ENCODE measurements at places on chromosomes 1 and 21.

GRCh38 chr1:184624626-184625025 is 130.0 kb downstream of the EDEM3 start:
- no peak for DNase-seq

- DNase-seq: no peak
Observed at GRCh38 chr21:46294647-46295176, 8.6 kb downstream of the YBEY start.

DNA sequence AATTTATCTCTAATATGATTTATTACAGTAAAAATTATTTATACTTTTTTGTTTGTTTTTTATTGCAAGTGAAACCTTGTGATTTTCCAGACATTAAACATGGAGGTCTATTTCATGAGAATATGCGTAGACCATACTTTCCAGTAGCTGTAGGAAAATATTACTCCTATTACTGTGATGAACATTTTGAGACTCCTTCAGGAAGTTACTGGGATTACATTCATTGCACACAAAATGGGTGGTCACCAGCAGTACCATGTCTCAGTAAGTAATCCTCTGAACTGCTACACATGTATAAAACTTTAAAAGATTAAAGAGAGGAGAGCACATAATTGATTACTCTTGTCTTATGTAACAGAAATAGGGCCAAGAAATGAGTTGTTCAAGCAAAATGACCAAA is 4.5 kb downstream of the CFHR3 start:
- DNase-seq: no peak

GRCh38 chr1:65681096-65681495 is 111.6 kb upstream of the PDE4B start:
- DNase-seq: no peak

DNA sequence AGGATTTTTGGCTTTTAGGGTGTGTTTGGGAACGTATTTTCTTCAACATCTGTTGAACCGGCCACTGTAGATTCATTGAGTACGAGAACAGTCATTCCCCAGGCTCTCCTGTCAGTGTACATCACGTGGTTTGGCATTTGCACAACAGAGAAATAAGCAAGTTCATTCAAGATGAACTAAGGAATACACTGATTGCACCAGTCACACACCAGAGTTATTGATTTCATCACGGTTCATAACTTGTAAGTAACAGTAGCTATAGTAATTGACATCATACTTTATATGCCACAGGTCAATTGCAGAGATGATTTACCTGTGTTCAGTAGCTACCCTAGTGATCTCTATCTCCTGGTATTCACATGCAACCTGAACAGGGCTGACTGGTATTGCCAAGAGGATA is 90.7 kb upstream of the ETS2 start:
- DNase-seq: no peak

GRCh38 chr1:11967028-11967547 is 13.2 kb upstream of the MFN2 start:
- no peak for DNase-seq

DNA sequence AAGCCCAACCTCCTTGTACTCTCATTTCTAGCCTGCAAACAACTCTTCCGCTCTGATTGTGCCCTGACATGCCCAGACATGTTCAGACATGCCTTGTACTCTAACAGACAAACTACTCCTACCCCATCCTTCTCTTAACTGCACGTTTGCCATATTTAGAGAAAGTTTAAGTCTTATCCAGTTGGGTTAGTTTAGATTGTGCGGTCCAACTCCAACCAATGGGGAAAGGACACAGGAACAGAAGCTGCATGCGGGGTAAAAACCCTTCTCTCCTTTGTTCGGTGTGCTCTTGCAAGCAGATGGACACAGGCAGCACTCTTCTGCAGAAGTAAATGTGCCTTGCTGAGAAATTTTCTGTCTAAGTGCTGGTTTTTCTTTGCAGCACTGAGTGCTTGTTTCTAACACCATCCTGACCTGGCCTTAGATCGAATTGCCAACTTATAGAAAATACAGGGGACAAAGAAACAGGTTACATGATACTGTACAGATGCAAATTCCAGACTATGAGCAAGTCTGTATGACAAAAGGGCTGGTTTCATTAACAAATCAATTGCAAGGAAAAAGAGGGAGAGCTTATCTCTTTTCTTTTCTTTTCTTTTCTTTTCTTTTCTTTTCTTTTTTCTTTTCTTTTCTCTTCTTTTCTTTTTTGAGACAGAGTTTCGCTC is 35.8 kb upstream of the IFNGR2 start:
- DNase-seq: no peak

DNA sequence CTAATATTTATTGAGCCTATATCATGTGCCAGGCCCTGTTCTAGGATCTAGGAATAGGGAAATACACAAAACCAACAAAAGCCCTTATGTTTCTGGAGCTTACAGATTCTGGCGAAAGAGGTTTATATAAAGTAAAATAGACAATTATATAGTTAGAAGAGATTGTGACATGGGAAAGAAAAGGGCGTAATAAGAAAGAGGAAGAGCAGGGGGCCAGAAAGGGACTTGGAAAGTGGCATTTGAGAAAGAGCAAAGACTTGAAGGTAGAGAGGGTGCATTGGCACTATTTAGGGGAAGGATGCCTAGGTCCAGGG is 322.5 kb upstream of the FAM78B start:
- no peak for DNase-seq

DNA sequence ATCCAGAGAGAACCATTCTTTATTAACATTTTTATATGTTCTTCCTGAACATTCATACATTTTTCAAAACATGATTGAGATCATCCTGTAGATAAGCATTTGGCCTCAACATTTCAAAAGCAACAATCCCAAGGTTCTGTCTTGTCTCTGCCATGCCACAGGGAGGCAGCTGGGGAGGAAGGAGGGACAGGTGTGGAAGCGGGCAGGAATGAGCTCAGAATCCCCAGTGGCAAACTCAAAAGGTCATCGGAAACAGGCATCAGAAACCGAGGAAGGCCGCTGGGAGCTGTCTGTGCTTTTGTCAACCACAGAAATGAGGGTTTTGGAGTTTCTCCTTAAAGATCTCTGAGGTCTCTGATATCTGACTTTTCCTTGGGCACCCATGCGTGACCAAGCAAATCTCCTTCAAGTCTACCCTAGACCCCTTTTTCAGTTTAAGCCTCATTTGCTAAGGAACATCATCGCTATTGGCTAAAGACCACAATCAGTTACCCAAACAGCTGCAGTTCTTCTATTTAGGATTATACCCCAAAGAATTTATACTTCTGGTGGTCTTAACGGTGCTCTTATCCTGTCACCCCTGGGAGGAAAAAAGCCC is 34.0 kb downstream of the RASSF5 start:
- DNase-seq: no peak

GRCh38 chr1:33045246-33045645 is 8.6 kb upstream of the AK2 start:
- DNase-seq: no peak

DNA sequence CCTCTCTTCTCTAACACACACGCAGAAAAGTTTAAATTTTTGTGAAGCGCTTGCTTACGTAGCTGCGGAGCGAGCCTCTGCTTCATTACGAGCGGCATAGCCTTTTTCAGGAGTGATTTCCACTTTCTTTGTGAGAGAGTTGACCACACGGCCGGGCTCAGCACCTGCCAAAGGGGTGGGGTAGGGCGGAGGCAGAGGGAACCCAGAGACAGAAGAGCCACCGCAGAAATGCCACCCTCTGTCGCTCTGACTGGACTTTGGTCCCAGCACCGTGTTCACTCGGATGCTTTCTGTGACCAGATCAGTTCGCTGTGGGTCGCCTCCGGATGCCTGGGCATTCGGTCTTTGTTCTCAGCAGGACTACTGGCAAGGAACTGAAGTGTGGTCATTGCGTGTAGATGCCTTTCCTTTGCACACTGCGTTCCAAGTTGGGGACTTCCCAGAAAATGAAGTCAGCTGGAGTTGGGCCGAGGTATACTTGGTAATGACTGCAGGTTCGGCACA is 883 bp downstream of the CHODL start:
- no peak for DNase-seq

DNA sequence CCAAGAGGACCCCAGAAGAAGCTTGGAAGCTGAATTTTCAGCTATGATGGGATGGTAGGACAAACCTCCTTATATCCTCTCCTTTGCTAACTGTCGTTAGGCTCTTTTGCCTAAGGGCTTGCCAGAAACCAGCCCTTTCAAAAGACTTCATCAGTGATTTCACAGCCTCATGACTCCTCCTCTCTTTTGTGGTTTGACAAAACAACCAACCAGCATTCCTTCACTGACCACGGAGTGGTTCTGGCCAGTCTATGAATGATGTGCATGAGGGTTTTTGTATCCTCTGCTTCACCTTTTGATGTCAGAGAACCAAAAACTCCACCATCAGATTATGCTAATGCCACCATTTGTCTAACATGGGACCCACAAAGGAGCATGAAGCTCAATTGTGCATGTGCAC is 116.9 kb upstream of the COA6 start:
- no peak for DNase-seq

- no peak for DNase-seq
Observed at GRCh38 chr1:208058756-208059155, 147.8 kb upstream of the CD34 start.

DNA sequence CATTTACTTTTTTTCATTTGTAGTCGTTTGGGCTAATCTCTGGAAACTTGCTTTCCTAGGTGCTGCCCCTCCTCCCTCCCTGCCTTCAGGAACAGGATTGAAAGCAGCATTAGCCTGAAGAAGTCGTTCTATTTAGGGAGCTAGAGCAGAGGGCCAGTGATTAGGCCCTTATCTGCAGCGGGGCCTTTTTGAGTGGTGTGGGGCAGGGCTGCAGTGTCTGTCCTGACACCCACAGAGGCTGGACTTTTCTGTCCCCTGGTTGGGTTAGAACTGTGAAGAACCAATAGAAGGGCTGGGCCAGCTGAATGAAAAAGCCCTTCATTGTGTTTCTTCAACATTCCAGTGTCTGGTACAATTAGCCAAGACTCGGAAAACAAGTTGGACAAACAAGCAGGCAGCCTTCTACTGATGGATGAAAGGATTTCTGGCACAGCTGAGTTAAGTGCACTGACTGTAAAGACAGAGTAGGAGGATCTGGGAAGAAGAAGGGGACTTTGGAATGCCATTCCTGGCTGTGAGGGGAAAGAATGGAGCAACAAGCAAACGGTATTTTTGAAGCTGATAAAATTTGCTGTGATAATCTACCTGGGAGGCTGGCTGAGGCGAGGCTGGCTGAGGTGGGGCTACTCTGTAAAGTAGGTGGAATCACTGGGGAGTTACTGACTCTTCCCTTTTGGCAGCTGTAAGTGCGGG is 9.7 kb downstream of the MACF1 start:
- no peak for DNase-seq

DNA sequence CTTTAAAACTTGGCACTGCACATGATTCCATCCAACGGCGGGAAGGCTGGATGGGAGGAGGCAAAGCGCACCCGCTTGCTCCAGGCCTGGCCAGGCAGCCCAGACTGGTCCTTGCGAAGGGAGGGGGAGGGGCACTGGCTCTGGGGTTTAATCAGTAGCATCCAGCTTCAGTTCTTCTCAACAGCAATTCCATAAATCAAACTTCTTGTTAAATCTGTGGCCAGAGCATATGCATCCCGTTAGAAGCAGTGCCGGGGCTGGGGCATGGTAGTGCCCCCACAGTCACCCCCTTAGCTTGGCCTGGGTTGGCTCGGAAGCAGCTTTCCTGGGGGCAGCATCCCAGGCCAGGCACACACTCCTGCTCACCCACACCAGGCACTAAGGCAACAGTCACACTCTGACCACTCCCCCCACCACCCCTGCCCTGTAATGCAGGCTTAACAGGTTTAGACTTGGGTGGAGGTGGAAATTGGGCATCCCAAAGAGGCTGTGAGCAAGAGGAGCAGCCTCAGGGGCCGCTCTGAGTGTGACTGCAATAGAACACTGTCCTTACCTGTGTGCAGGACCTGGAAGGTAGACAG is 94.1 kb upstream of the CASZ1 start:
- no peak for DNase-seq

GRCh38 chr1:51312718-51313117 is 17.6 kb downstream of the TTC39A start:
- no peak for DNase-seq

DNA sequence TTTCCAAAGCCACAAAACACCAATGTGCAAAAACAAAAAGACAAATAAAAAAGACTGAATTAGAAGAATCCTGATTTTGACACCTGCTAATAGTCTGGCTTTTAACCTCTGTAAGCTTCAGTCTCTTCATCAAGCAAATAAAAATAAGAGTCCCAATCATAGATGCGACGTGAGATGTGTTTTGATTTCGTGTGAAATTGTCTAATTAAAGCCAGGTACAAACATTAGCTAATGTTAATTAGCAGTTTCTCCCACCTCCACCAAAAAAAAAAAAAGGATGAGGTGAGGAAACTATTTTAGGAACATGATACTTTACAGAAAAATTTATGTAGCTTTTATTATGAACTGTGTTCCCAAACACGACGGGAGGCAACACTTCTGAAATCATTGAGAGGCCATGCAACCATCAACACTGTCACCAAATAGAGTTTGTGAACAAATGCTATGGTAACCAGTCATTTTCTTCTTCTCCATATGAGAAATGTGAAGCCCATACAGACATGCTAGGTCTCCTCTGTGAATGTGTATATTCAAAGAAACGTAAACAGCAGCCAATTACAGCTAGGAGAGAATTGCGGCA is 6.7 kb upstream of the EVI5 start:
- no peak for DNase-seq

DNA sequence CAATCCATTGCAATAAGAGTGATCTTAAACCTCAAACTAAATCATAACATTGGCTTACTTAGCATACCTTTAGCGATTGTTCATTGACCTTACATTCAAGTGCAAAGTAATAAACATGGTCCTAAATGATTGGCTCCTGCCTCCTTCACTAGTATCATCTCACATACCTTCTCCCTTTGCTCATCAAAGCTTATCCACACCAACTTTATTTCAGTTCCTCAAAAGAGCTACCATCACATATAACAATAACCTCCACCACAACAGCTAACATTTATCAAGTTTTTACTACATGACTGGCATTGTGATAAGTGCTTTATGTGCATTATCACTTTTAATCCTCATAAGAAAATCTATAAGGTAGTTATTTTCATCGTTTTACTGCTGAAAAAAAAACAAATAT is 198.8 kb downstream of the COL24A1 start:
- DNase-seq: no peak

GRCh38 chr1:36529769-36530260 is 47.1 kb upstream of the CSF3R start:
- no peak for DNase-seq

GRCh38 chr1:84724128-84724860 is 34.0 kb upstream of the SSX2IP start:
- peak; percentile 6 for DNase-seq

DNA sequence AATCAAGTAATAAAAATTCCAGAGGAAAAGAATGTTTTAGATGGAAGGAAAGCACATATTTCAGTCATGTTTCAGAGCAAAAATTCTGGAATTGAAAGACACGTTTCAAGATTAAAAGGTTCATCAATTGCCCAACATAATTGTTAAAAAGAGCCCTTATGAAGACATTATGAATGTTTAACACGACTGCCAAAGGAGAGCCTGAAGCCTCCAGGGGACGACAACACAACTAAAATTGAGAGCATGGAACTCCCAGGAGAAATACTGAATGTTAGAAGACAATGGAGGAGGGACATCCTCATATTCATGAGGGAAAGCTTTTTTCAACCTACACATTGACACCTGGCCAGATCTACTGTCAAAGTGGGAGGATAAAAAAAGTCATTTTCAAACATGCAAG is 16.0 kb downstream of the OR2T11 start:
- DNase-seq: peak; percentile 32
